Omental fat pad (tissue), 4 donors: ENCODE measurements at places on chromosomes 16 and 17. TPM values are rescaled to one million over a fixed set of nuclear protein-coding genes. Genes with fewer than 3 reads are reported as not detected.

GRCh38 chr17:82300707-82301270 is 16.6 kb downstream of the CD7 start:
- no peak for DNase-seq

DNA sequence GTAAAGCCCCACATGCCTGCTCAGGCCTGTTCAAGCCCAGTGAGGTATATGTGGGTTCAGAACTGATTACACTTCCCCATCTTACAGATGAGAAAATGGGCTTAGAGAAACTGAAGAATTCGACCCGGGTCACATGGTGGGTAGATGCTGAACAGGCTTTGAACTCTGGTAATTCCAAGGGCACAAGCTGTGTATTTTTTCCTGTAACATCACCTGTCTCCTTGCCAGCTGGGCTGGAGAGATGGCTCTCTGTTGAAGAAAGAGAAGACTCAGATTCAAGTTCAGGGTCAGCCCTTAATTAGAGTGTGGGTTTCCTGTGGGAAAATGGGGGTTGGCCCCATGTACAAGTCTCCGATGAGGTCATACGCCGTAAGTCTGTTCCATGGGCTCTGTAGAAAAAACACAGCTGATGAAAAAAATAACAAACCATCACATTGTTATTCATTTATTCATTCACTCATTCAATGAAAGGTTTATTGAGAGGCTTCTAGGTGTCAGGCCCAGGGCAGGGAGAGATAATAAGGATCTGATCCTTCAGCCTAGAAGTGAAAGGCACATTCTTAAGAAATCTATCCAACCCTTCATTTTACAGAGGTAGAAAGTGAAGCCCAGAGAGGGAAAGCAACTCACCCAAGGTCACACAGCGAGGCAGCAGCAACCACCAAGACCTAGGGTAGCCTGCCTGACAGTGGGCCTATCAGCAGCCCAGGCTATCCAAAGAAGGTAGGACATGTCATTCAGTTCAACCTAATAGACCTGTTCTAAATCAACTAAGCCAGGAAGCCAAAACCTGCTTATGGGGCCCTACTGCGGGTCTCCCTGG is 482.8 kb downstream of the SOX9 start:
- DNase-seq: no peak

DNA sequence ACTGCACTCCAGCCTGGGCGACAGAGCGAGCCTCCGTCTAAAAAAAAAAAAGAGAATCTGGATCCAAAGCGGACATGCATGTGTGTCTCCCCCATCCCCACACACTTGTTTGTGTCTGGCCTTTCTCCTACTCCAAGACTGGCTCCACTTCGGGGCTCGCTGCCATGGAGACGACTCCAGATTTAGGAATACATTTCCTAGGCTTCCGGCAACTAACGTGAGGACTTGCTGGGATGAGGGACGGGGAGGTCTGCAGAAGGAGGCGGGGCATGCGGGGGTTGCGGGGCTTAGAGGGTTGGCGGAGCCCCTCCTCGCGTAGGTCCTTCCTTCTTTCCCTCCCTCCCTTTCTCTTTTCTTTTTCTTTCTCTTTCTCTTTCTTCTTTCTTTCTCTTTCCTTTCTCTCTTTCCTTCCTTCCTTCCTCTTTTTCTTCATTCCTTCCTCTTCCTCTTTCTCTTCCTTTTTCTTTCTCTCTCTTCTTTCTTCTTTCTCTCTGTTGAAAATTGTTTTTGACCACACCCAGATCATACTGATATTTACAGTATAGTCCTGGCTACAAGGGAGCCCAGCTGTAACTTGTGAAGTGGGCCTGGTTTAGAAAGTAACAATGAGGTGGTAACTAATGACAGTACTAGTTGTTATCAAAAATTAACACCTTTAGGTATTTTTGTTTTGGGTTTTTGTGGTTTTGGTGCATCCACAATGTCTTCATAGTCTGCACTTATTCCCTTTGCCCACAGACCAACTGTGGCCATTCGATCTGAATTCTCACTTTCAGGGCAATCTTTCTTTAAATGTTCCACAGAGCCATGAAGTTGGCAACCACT is 25.2 kb downstream of the MIS12 start:
- DNase-seq: peak; percentile 28

- no peak for DNase-seq
Observed at GRCh38 chr17:70646673-70647072, 477.3 kb downstream of the KCNJ2 start.

DNA sequence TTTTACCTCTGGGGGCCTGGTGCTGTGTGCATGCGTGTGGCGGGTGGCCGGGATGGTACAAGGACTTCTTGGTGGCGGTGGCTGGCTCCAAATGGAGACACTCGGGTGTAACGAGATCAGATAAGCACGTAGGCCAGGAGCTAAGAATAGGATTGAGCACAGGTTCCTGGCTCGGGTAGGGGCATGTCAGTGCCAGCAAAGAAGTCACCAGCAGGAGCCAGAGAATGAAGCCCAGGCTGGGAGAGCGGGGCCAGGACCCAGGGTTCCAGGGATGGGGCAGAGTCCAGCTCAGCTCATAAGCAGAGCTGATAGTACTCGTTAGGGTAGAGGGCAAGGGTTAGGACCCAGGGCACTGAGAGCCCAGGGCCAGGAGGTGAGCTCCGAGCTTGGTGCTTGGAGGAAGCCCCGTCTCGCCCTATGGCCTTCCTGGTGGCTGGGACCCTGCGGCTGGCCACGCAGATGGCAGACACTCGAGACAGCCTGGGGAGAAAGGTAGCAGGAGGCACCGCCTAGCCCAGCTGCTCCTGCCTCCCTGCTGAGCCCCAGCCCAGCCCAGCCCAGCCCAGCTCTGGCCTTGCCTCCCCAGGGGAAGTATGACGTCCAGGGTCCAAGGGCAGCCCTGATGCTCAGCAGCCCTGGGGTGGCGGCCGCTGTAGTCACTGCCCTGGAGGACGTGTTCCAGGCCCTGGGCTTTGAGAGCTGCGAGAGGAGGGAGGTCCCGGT is 8.9 kb downstream of the ZNF213 start:
- no peak for DNase-seq

GRCh38 chr17:29291163-29291752 is 2.7 kb downstream of the NUFIP2 start:
- DNase-seq: no peak

- no peak for DNase-seq
Observed at GRCh38 chr17:80585890-80586845, 41.5 kb downstream of the RPTOR start.

GRCh38 chr17:34406226-34406625 is 43.2 kb upstream of the CCL1 start:
- no peak for DNase-seq

DNA sequence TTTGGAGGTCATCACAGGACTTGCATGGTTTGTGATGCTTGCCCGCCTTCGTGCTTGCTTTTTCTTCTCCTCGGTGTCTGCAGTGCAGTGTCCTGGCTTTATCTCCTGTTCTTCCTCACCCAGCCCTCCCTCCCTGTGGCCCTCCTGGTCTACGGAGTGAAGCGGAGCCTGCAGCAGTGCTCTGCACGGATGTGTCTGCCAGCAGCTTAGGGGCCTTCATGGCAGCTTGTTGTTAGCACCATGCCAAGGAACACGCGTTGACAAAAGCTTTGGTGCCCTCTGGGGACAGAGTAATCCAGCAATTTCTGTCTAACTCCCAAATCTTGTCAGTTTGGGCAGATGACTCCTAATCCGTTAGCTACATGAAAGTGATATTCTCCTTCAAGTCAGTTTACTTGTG is 9.9 kb downstream of the DHODH start:
- DNase-seq: no peak

- DNase-seq: no peak
Observed at GRCh38 chr17:82226809-82227628, 1.8 kb upstream of the SLC16A3 start.

DNA sequence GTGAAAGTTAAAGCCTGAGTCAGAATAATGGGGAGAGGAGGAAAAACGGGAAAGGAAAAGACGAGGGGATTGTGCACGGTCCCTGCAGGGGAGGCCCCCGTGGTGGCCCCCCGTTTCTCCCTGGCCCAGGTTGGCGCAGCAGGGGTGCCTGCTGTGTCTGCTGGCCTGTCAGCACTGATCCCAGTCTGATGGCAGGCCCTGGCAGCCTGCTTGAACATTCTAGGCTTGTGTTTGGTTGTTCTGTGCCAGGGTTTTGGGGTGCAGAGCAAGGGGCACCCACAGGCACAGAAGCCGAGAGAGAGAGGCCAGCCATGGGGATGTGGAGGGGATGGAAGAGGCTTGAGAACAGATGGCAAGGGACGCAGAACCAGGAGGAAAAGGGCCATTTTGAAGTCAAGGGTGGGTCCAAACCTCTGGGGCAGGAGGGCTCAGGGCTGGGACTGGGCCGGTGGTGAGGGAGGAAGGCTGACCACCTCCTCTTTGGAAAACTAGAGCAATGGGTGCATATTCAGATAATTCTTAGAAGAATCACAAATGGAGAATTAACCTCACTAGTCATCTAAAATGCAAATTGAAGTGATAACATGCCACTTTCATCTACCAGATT is 35.9 kb downstream of the TBX4 start:
- no peak for DNase-seq

DNA sequence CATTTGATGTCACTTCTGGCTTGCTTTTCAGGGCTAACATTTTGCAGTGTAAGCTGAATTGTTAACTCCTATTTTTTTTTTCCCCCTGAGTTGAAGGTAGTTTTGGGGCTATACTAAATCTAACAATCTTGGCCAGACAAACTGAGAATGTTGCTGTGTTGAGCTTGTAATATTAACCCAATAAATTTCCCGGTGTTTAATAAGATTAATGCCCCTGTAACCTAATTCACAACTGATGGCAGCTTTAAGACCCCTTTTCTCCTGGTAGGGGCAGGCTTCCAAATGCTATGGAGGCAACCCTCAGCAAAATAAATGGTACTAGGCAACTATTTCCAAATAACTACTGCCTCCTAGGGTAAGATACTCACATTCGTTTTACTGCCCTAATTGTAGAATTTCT is 549.6 kb upstream of the KIF2B start:
- DNase-seq: no peak

DNA sequence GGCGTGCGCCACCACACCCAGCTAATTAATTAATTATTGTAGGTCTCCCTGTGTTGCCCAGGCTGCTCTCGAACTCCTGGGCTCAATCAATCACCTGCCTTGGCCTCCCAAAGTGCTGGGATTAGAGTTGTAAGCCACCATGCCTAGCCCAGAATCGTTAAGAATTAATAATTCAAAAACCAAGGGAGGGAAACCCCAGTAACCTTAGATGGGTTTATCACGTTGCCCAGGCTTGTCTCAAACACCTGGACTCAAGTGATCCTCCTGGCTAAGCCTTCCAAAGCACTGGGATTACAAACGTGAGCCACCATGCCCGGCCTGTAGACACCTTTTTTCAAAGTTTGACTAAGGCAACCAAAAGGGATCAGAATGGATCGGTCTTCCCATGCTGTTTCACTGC is 21.6 kb downstream of the CD300LF start:
- DNase-seq: no peak

DNA sequence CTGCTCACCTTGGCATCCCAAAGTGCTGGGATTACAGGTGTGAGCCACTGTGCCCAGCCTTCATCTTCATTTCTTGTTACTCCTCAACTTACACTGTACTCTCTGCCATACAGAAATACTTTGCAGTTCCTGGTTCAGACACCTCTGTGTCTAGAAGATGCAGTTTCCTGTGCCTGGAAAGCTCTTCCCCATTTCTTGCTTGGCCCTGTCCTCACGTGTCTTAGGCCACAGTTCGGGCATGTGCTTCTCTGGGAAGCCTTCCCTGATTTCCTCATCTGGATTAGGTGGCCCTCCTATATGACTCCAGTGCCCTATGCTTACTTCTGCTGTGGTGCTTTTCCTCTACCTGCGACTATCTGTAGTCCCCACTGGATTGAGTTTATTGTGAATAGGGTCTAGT is 26.5 kb upstream of the CDR2 start:
- DNase-seq: no peak

DNA sequence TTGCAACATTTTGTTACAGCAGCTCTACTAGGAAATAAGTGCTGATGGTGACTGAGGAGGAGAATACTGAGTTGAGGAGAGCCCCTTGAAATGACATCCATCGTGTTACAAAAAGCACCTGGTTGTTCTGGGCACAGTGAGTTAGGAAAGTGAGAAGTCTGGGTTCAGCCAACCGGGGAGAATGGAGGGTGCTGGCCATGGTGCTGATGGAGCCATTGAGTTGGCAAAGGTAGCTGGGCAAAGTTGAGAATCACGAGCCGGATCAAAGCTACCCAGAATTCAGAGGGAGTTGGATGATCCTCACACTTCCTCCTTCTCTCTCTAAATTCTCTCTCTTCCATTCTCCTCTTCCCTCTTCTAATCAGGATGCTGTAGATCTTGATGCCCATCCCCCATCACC is 35.0 kb upstream of the ASIC2 start:
- DNase-seq: no peak

DNA sequence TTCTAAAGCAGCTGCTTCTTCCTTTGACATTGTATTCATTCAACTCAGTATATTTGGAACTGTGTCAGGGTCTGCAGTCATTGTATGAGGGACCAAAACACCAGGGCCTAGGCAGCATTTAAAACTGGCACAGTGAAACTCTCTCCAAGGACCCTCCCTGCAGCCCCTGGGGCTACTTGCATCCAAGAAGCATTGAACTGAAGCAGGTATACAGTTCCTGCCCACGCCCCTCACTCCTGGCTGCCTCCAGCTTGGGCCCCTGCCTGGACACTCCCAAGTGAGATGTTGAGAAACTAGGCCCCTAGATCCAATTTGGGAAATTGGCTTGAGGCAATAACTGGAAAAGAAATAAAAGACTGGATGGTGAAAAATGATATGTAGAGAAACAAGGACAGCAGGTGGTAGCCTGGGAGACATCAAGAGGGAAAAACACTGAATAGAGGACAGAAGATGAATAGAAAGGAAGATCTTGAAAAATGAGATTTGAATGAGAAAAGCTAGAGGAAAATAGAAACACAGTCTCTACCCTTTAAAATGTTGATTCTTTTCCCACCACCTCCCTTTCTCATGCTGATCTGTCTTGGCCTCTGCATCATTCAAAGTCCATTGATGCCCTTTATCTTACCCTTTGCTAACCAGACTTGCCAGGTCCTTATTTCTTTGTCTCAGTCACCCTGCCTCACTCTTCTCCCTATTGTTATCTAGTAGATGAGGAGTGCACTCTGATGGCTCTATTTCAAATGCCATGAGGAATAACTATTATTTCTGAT is 368.8 kb upstream of the CDH8 start:
- no peak for DNase-seq

DNA sequence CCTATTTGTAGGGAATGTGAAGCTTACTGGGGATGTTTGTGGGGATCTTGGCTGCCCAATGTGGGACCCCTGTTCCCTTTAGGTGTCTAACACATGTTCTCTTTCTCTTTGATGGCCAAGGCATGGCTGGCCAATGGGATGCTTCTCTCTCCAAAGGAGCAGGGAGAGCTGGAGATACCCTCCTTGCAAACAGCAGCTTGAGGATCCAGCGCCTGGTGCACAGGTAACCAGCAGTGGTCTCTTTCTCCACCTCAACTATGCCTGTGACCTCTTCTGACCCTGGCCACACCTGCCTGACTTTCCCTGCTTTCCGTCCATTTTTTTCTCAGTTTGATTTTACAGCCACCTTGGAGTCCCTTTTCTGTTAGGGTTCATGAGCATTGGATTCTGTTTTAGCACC is 16.8 kb upstream of the NKD1 start:
- no peak for DNase-seq

Gene RPRML
- not detected for total RNA-seq

Gene WNT9B
- total RNA-seq: 0.36 TPM

Gene CCL16
- total RNA-seq: not detected

Gene PNMT
- total RNA-seq: 2.6 TPM

Gene RAB26
- total RNA-seq: 2.0 TPM

Gene NXPH3
- total RNA-seq: 7.4 TPM

Gene HBZ
- not detected for total RNA-seq

Gene CIITA
- 101 TPM for total RNA-seq

Gene SEPTIN12
- not detected for total RNA-seq

Gene CCL8
- 2.5 TPM for total RNA-seq
